ENCODE measurements at places on chromosomes 7 and 10.

DNA sequence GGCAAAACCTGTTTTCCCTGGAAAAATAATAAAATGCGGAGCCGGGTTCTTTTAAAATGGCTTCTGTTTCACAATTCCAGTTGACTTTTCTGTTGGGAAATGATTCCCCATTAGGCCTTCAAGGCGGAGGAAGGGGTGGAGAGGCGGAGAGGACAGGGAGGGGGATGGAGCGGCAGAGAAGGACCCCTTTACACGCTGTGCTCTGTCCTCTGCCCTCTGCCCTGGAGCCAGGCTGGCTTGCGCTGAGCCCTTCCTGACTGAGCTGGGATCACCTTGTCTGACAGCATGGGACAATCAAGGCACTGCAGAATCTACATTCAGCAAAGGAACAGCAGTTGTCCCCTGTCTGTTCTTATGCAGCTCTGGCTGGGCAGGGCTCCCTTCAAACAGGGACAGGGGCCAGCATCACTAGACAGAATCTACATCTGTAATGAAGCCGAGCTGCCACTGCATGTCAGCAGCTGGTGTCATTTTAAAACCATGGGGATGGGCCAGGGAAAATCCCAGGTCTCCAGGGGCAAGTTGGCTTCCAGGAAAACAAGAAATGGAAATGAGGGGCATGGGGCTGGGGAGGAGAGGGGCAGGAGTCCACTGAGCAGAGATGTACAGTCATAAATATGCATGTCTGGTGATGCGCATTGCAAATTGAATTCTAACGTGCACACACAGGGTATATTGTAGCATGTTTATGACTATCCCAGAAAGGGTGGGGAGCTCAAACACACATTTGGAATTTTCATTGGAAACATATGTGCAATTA, 120.0 kb downstream of the MKX start:
- DNase-seq, result peak; percentile 33

- peak; percentile 99 for DNase-seq
Measured at GRCh38 chr10:118341791-118342637, at the start of gene FAM204A. FAM204A (minus strand) TSS chr10:118342324; CDS start chr10:118336415, 5,909 bp downstream.

- DNase-seq, result peak; percentile 39
Measured at GRCh38 chr10:24237801-24238395, 29.0 kb downstream of the KIAA1217 start.

- DNase-seq, result peak; percentile 44
Measured at GRCh38 chr7:158818325-158819213, 10.7 kb downstream of the ESYT2 start.

GRCh38 chr10:79459243-79459642, 13.8 kb upstream of the ZCCHC24 start:
- DNase-seq, result no peak

DNA sequence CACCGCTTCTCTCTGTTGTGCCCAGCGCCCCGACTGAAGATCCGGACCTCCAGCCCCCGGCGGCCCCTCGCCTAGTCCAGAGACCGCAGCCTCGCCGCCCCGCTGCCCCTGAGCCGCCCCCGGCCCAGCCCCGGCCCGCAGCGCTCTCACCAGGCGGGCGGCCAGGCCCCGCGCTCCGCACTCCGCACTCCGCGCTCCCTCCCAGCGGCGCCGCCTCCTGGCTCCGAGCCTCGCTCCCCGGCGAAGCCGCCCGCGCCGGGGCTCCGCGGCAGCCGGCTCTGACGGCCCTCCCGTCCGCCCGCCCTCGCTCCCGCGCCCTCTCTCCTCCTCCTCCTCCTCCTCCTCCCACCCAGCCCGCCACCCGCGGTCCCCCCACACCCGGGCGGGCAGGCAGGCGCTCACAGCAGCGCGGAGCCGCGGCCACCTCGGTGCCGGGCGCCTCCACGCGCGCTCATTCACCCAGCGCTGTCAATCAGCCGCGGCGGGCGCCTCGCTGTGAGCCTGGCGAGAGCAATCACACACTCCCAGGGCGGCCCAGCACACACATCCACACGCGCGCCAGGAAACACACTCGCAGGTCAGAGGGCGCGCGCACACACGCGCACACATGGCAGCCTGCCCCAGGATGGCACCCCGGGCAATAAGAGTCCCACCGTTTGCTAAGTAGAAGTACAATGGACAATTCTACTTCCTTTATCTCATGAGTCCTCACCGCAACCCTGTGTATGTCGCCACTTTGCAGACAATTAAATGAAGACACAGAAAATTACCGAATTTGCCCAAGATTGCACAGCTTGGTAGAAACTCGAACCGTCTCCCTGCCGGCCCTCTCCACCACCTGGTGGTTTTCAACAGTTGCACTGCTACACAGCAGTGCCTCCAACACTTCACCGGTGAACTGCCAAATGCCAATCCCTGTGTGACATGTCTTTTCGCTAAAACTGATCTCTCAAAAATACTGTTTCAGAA, at the start of gene PRRT4:
TSS of gene PRRT4 (minus strand) at position 280 of the 969 bp plus-strand sequence.
- peak; percentile 77 for DNase-seq

GRCh38 chr10:62237506-62237905, 31.1 kb downstream of the RTKN2 start:
- no peak for DNase-seq

- no peak for DNase-seq
Measured at GRCh38 chr7:139153832-139154231, 44.3 kb upstream of the ZC3HAV1 start.

DNA sequence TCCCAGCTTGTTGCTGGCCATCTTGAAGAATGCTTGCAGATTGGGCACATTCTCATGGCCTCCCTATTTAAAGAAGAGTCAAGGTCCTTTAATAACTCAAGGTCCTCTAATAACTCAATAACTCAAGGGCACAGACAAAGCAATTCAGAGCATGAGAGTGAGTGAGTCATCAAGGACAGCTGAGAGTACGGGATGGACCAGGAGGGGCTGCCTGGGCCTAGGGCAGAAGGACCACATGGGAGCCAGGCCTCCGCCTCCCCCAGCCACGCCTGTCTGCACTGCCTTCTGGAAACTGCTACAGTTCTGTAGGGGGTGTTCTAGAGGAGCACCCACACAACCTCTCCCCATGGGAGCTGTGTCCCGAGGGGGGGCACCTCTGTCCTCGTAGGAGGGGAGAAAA, 48.9 kb downstream of the ZNF503 start:
- no peak for DNase-seq

GRCh38 chr7:27952456-27953285, 212.7 kb downstream of the TAX1BP1 start:
- no peak for DNase-seq

GRCh38 chr10:76311752-76312636, 880.6 kb downstream of the LRMDA start:
- no peak for DNase-seq

DNA sequence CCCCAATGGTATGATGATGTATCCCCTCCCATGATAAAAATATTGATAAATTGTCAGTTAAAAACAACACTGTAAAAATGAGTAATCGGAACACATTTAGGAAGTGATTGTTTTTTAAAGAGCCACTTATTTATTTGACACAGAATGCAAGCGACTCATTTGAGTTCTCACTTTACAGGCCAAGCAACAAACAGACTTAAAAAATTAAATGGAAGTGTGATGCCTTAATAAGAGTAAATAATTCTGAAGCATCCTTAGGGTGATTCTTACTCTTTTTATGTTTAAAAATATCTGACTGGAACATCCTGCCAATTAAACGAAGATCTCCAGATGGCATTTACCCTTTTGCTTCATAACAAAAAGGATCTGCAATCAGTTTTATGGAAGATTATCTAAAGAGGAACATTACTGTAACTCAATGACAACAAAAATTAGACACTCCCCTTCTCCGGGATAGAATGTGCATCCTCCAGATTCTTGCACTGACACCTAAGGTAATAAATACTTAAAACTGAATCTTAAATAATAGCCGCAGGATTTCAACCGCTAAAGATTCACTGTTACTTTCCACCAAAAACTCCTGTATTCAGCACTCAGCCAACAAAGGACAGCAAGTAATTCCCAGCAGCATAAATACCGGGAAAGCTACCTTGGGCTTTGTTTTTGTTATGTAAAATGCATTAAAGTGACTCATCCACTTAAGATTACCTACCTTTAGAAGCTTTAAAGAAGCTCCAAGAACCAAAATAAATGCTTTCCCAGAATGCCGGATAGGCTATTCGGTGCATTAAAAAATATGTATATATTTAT, 1.7 kb downstream of the CACNA2D1 start:
- peak; percentile 47 for DNase-seq

DNA sequence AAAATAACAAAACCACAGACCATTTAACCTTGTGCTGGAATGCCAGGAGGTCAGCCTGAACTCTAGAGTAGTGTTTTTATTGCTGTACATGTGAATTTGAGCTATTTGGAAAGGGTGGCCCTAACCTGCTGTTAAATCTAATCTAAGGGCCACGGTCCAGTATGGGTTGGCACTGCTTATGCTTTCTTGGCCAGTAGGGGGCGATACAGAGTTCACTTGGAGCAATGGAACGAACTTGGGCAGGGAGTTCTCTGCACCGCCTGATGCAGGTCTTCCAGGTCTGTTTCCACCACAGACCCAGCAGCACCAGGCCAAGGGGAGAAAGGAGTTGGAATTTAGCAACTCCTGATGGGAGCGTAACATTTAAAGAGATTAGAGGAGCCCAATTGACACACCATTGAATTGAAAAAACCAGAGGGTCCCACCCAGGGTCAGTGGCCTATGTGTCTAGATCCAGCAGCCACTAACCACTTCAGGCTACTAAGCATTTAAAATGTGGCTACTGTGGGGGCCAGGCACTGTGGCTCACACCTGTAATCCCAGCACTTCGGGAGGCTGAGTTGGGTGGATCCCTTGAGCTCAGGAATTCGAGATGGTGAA, 75.7 kb upstream of the EFCAB10 start:
- DNase-seq, result no peak

DNA sequence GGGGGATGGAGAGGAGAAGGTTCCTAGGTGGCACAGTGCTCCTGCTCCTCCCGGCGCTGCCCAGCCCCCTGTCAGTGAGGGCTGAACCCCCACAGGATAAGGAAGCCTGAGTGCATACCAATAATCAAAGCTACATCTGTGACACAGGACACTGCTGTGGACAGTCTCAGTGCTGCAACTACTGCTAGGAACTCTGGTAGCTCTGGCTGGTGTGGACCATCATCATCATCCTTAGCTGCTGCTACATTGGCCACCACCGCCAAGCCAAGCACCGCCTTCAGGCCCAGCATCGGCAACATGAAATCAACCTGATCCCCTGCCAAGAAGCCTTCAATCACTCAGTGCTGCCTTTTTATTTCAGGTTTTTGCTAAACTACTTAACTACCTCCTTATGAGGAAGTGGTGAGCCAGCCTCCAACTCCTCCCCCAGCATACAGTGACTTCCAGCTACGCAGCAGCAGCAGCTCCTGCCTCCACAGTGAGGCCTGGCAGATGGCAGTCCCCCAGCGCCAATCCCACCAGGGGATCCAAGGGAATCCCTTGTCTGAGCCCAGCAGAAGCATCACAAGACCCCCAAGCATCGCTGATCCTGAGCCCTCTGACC, 32.1 kb upstream of the SLC26A4 start:
- no peak for DNase-seq

DNA sequence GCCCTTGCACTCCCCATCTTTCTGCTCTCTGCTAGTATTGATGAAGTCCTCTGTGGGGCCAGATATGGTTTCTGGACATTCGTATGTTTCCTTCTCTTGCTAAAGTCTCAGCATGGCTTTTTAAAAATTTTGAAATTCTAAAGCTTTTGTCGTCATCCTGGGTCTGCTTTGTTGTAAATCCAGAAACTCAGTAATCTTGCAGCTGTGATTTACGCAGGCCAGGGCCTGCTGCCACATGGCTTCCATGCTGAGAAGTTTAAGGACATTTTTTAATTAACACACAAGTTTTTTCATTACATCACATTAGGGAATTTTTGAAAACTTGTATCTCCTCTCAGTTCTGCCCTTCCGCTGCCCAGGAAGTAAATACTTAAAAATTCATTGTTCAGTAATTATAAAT, 686.1 kb upstream of the IGFBP3 start:
- DNase-seq, result no peak

DNA sequence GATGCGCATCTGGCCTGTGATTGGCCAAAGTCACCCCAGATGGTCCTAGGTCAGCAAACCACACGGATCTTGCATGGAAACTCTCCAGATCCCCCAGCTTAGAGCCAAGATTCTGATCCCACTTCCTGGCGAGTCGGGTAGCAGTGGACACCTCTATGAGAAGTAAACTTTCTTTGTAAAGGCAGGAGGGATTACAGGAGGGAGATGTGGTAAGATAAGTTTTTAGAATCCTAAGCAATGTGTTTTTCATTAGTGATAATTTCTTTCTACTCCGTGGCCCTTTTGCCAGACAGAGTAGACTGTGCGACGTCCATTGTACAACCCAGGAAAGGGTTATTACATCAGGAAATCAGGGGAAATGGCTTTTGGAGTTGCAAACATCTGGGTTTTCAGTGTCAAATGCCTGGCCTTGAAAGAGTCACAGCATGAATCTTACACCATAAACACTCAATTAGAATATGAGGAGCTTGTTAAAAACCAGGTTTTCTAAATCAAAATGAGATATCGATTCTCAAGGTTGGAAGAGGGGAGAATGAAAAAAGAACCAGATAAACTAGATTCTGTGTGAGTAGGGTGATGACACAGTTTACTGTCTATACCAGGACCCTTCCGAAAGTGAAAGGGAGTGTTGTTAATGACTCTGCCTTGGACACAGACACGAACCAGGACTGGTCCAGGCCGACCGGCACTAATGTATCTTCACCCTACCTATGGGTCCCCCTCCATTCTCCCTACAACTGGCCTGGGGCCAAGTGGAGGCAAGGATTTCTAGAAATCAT, 61.9 kb upstream of the WAC start:
- DNase-seq, result no peak

- DNase-seq, result no peak
Measured at GRCh38 chr10:126893206-126893605, 12.0 kb upstream of the DOCK1 start.

GRCh38 chr7:106616708-106617051, 44.3 kb downstream of the CCDC71L start:
- DNase-seq, result no peak

DNA sequence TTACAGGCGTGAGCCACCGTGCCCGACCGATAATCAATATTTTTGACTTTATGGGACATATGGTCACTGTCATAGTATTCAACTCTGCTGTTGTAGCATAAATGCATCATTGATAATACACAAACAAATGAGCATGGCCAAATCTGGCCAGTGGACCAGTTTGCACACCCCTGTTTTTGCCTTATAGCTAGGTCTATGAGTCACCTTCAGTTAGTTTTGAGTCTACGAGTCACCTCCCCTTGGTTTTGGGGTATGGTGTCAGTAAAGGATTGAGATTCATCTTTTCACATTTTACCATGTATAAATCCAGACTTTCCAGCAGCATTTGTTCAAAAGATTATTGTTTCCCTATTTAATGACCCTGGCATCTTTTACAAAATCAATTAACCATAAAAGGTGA, 362.5 kb upstream of the NRP1 start:
- DNase-seq, result no peak

- no peak for DNase-seq
Measured at GRCh38 chr10:19968745-19969144, 152.5 kb downstream of the PLXDC2 start.

GRCh38 chr7:20438694-20439376, 108.1 kb downstream of the ITGB8 start:
- no peak for DNase-seq

- no peak for DNase-seq
Measured at GRCh38 chr7:47804767-47805545, 143.3 kb downstream of the PKD1L1 start.

Data from retina (tissue), 1 donor.